Cerebellar cortex (tissue), 1 donor: ENCODE measurements at places on chromosomes 5 and 9.
A peak's percentile ranks its signal among the peaks of the same experiment; 100 is the strongest.

- no peak for DNase-seq
These were observed 90.1 kb downstream of the LMX1B start for GRCh38 chr9:126703866-126704156.

- no peak for DNase-seq
These were observed 250.9 kb downstream of the PSAT1 start for GRCh38 chr9:78547831-78548230.

DNA sequence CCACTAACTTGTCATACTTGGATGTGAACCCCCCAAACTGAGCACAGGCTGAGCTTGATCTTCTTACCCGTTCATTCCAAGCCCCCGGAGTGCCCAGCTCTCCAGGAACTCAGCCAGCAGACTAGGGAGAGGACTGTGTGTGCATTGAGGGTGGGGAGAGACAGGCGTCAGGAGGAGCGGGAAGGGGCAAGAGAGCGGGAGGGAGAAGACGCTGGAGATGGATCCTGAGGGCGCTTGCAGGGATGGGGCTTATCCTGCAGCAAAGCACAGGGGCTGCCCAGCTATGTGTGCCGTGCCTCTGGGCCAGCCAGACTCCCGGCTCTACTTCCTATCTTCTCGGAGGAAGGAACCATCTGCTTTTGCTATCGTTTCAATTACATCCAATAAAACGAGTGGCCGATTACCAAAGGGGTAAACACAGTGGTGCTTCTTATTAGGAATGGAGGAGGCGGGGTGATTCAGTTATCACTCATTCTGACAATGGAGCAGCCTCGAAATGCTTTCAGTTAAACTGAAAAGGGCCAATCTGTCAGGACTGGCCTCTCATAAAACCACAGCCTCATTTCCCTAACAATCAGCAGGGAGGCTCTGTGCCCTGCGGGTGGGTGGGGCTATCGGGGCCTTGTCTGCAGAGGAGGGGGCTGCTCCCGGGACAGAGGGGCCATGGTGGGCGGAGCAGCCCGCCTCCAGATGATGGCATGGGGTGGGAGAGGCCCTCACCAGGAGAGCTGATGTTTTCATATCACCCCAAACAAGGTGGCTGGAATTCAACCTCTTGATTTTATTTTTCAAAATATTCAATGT lies 168.2 kb downstream of the DAB2IP start:
- no peak for DNase-seq

DNA sequence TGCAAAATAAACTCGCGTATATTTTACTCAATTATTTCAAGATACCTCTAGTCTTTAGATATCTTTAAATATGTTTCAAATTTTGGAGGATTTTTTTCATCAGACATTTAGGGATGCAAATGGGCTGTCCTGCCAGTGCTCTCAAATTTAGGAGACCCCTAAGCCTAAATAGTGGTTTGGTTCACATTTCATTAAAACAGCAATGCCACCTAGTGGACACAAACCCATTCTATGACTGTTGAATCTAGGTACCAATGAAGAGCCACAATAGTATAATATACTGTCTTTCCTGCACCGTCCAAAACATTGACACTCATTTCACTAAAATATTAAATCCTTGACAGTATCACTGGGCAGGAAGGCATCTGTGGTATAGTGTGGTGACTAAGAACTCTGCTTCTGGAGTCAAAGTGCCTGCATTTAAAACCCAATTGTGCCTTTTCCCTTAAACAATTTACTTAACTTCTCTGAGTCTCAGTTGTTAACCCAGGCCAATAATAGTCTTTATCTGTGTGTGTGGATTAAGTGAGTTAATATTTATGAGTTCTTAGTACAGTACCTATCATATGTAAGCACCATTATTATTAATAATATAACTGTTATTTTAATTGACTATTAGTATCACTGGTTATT lies 148.0 kb downstream of the RORB start:
- peak; percentile 21 for DNase-seq

DNA sequence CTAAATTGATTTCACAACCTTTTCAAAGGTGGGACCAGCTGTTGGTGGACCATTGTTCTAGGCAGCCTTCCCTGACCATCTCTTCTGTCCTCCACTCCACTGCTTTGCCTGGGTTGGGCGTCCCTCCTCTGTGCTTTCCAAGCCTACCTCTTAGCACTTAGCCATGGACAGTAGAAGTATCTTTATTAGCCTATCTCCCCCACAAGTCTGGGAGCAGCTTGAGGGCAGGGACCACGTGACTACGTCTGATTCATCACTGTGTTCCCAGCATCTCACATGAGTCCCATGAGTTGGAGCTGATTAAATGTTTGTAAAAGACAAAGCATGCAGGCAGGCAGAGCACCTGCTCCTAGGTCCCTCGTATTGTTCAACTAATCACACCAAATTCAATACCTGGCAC lies 20.9 kb downstream of the MORN5 start:
- DNase-seq = no peak

DNA sequence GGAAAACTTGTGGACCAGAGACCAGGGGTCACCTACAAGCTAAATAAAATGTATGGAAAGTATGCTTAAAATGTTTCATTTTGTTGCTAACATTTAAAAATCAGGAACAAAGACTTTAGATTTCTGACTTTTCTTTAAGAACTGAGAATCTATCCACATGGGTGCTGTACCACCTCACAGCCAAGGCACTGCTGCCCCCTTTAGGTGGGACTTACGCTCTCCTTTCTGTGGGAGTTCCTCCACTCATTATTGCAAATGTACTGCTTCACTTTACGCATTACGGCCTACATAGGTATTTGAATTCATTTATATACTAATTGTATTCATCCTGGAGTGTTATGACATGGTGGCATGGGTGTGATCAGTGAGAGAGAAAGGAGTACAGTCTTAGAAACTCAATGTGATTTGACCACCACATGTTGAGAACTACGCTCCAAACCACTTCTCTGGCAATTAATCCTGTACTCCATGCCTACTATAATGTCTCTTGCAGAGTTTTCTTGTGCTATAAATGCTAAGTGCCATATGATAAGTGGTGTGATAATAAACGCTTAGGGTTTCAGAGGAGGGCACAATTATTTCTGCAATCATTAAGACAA lies 24.7 kb upstream of the CETN3 start:
- peak; percentile 48 for DNase-seq

GRCh38 chr5:150000256-150000989 lies at the start of the genes HMGXB3 and TIGD6:
Gene HMGXB3 (plus strand): TSS chr5:150000739. CDS start chr5:150004853, 4,114 bp downstream.
Gene TIGD6 (minus strand): TSS chr5:150000654. CDS start chr5:149996348, 4,306 bp downstream.
- DNase-seq = peak; percentile 95

- DNase-seq = peak; percentile 48
These were observed 99.0 kb downstream of the CDH12 start for GRCh38 chr5:22754155-22754554.

GRCh38 chr5:55621229-55621628 lies 86.5 kb upstream of the PLPP1 start:
- DNase-seq = no peak

GRCh38 chr9:31519826-31520225 lies 864.6 kb upstream of the ACO1 start:
- DNase-seq = no peak

DNA sequence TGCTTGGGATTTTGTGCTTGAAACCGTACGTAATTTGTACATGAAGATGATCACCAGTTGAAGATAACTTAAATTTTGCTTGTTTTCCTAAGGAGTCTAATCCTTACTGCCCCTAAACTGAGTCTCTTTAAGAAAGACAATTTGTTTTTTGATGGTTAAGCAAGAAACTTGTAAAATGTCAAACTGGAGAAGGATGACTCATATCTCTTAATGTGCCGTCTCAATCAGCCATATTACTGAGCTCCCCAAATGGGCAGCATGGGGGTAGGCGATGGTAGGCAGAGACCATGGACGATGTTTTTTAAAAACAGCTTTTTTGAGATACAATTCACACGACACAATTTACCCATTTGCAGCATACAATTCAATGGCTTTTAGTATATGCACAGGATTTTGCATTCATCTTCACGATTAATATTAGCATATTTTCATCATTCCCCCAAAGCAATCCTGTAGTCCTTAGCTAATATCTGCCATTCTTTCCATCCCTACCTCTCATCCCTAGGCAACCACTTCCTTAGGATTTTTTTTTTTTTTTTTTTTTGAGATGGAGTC lies 14.3 kb downstream of the ARHGAP26 start:
- no peak for DNase-seq

DNA sequence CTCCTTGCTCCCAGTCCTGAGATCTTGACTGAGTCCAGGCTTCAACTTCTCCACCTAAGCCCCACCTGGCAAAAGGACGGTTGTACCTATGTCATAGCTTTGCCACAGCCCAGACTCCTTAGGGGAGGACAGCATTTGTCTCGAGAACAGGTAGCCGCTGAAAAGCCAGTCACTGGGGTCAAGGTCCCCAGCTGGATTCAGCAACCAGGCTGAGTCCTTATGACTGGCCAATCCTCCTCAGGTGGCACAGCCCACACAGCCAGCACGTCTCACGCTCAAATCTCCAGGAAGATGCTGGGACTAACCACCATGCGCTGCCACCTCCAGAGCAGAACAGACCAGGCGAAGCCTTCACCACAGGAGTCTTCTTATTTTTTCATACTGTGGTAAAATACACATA lies 27.9 kb upstream of the SMU1 start:
- no peak for DNase-seq

- DNase-seq = no peak
These were observed 10.7 kb downstream of the RMND5B start for GRCh38 chr5:178141550-178141949.

DNA sequence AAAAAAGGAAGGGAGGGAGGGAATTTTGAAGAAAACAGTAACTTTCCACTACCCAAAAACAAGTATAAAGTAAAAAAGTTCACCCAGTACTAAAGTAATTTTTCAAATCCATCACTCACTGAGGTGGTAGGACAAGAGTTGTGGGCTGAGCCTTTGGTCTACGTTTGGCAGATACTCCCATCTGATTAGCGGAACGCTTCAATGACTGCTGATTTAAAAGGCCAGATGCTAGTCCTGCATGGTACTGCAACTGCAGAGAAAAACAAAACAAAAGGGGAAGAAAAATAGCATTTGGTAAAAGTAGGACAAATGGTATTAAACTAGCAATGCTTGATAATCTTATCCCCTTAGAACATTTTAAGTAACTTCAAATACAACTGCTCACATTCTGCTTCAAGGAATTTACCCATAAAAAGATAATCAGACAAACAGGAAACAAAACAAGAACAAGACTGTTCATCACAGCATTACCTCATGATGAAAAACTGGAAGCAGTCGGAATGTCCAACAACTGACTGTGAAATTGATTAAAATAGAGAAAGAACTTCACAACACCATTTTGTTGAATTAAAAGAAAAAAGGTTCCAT lies 65.4 kb downstream of the MED27 start:
- DNase-seq = no peak

- DNase-seq = no peak
These were observed 13.4 kb downstream of the SLC44A1 start for GRCh38 chr9:105257809-105258208.

- no peak for DNase-seq
These were observed 126.1 kb upstream of the PAPPA start for GRCh38 chr9:116027511-116027910.

DNA sequence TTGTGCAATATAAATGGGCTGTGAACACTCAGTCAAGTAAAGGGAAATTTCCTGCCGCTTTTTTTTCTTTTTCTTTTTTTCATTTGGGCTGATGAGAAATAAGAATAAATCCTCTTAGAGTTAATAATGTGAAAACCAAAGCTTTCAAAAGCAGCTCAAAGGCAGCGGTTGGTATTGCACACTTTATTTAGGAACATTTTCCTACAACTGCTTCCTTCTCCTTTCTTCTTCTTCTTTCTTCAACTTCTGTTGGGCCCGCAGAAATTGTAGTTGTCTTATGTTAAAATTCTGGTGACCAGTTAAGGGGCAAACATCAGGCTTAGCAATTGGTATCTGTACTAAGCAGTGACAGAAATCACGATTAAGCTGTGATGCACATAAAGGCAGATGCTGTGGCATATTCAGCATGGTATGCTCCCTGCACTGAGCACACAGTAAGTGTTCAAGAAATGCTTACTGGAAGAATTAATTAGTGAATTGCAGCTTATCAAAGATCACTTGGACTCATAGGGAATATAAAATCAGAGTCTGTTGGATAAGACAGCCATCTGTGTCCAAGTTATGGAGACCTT lies 85.4 kb downstream of the ANKRD55 start:
- no peak for DNase-seq

DNA sequence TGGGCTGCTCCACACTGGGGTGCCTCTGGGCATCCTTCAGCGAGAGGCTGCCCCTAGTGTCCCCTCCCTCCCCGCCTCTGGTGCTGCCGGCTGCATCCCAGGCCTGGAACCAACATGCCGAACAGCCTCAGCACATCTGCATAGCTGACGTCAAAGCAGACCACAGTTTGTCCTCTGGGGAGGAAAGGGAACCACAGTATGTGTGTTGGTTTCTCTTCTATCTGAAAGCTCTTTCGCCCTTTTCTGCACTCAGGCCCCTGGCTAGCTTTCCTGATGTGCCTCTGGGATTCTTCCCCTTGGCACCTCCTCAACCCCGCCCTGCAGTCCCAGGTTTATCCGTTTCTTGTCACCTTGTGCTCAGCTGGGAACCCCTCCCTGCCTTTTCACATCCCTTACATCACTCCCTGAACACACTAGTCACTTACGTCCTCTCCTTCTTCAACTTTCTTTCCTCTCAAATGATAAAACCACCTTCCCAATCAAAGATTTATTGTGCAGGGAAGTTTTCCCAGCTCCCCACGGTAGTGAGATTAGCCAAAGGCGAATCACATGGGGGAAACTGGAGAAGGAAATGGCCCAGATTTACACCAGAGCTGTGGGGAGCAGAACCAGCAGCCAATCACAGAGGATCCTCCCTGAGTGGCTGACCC lies 35.5 kb upstream of the B4GALT1 start:
- DNase-seq = no peak

GRCh38 chr5:66680804-66681203 lies 84.6 kb downstream of the MAST4 start:
- DNase-seq = no peak

- DNase-seq = no peak
These were observed 12.8 kb upstream of the CAMK4 start for GRCh38 chr5:111211341-111211740.

- DNase-seq = no peak
These were observed 83.2 kb upstream of the ANKH start for GRCh38 chr5:14954616-14955343.

- no peak for DNase-seq
These were observed 184.4 kb downstream of the ISL1 start for GRCh38 chr5:51567636-51568035.

DNA sequence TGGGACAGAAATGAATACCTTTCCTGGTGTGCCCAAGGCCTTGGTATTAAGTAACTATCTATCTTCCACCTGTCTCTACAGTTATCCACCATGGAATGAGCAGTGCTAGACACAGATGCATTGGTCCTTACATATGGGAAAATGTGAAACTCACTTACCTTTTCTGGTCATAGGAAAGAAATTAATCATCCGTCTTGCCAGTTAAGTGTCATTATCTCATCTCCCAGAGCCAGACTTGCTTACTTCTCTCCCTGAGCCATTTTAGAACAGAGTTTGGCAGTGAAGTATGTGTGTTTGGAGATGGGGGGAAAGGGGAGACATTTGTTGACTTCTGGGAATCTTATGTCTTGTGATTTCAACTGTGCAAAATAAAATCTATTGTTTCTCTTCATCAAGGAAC lies 1211.0 kb upstream of the CDH6 start:
- DNase-seq = no peak

GRCh38 chr5:80615266-80615914 lies 39.1 kb upstream of the MSH3 start:
- DNase-seq = no peak
